Temporal lobe (tissue), 4 donors: ENCODE measurements at places on chromosomes 7 and 10. TPM values are rescaled to one million over a fixed set of nuclear protein-coding genes. Genes with fewer than 3 reads are reported as not detected.

The KCNH2 gene
- 6.4 TPM for total RNA-seq

The IDI2 gene
- not detected for total RNA-seq

The BTBD16 gene
- total RNA-seq, result not detected

The RPP38 gene
- total RNA-seq, result 5.4 TPM

The KLF14 gene
- not detected for total RNA-seq
